ENCODE measurements at places on chromosomes 6 and 20.

DNA sequence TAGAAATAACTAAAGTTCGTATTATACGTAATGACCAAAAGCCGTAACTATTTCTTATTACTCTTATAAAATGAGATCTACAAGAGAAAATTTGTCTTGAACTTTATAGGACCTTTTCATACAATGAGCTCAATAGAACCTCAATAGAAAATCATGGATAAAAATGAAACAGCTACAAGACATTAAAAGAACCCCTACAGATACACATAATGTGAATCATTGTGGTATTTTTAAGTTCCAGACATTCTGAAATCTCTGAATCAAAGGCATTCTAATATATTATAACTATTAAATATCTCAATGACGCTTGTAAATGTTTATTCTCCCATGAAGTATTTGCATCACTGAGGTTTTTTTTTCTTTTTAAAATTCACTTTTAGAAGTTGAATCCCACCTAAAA lies 22.2 kb upstream of the POU3F2 start:
- DNase-seq, result no peak

DNA sequence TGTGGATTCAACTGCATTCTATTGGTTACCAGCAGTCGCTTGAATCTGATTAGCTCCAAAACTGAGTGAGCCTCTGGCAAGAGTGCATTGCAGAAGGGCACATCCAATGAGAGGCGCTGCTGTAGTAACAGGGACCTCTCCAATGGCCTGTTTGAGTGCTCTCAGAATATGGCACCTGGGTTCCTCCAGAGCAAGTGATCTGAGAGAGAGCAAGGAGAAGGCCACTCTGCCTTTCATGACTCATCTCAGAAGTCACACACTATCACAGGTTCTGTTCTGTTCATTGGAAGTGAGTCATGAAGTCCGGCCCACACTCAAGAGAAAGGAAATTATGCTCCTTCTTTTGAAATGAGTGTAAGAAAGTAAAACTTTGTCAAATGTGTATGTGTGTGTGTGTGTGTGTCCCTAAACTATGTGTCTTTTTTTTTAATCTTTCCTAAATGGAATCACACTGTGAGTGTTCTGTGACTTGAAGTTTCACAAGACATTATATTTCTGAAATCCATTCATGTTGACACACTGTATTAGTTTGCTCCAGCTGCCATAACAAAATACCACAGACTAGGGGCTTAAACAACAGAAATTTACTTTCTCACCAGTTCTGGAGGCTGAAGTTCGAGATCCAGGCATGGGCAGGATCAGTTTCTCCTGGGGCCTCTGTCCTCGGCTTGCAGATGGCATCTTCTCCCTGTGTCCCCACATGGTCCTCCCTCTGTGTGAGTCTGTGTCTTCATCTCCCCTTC lies 138.3 kb upstream of the CDYL start:
- no peak for DNase-seq

DNA sequence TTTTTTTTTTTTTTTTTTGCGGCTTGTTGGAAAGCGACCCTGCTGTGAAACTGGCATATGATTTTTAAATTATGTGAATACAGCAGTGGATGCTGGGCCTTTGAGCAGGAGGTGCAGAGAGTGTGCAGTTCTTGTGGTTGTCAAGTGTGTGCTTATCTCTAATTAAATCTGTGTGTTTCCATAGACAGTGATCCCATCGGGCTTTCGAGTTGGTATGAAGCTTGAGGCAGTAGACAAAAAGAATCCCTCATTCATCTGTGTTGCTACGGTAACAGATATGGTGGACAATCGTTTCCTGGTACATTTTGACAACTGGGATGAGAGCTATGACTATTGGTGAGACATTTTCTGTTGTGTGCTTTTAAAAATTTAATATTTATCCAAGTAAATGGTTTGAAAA lies 52.4 kb downstream of the L3MBTL3 start:
- no peak for DNase-seq

DNA sequence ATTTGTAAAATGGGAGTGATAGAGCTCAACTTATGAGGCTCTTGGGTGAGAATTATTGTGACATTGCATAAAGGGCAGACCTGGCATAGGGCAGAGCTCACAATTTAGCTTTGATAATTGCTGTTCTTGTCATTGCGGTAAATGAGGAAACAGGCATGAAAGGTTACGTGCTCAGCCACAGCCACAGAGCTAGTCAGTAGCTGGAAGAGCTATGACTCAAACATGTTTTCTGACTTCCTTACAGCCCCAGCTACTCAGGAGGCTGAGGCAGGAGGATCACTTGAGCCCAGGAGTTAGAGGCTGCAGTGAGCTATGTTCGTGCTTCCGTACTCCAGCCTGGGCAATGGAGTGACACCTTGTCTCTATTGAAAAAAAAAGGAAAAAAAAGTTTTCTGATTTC lies 3.5 kb upstream of the GHRH start:
- DNase-seq, result no peak

- no peak for DNase-seq
Observed at GRCh38 chr20:37296371-37296770, 6.9 kb downstream of the MANBAL start.

DNA sequence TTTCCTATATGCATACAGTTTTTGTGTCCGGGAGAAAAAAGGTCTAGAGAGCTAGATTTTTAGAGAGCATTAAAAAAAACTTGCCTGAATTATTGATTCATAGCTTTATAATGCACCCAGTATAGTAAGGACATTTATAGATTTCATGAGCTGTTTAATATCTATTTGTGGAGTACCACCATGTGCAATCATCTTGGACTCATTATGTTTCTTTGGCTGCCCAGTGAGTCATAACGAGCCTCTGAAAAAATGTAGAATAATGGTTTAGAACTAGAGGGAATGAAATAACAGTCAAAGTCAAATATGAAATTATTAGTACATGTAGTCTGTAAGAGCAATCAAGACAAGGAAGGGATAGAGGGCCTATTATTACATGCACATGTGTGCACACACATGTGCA lies 350.0 kb downstream of the CD83 start:
- DNase-seq, result no peak

- no peak for DNase-seq
Observed at GRCh38 chr20:47981222-47981621, 195.9 kb upstream of the SULF2 start.

DNA sequence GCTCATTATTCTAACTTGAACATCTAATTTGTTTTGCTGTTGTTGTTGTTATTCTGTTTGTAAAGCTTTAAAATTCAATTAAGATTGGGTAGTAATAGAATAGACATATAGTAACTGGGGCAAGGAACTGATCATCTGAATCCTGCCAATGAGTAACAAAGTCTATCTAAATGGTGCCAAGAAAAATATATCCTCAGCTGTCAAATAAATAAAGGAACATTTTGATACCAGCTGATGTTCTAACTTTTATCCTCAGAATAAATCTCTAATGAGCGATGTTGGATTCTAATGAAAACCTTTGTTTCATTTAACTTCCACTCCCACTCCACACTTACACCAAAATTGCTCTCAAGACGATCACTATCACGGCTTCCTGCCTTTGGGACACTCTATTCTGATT lies 210.9 kb downstream of the TINAG start:
- no peak for DNase-seq

GRCh38 chr6:36207155-36207554 lies 10.6 kb downstream of the BRPF3 start:
- DNase-seq, result no peak

DNA sequence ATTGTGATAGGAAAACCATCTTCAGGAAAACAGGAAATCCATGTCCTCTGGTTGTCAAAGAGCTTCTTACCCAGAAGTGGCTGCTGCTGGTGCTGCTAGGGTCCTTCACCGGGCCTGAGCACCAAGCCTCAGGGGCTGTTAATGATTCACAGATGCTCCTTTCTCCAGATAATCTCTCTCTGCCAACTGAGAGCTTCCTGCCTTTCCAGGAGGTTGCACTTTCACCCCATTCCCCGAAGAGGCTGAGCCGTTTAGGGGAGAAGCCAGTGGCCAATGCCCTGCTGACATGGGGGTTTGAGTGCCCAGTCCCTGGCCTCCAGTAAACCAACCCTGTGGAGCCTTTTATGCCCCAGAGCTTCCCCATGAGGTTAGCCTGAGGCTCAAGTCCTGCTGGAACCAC lies 122.4 kb downstream of the CBLN4 start:
- no peak for DNase-seq

GRCh38 chr6:118743746-118744145 lies 92.4 kb upstream of the CEP85L start:
- DNase-seq, result no peak

GRCh38 chr20:8183526-8183925 lies 51.5 kb downstream of the PLCB1 start:
- no peak for DNase-seq

DNA sequence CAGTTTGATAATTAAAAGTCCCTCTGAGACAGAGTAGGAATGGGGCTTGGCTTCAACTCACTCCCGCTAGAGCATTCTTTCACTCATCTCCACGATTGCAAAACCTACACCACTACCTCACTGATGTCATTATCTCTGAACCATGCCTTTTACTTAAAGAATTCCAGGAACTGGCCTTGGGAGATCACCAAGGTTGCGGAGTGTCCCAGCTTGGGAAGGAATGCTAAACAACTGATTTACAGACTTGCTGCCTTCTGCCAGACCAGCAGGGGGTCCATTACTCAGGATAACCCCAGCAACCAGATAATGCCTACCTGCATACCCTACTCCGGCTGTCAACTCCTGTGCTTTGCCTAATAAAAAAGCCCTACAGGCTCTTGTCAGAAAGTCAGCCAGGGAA lies 102.2 kb upstream of the RALGAPA2 start:
- no peak for DNase-seq

GRCh38 chr6:109051301-109052017 lies 43.2 kb downstream of the SESN1 start:
- DNase-seq, result no peak

DNA sequence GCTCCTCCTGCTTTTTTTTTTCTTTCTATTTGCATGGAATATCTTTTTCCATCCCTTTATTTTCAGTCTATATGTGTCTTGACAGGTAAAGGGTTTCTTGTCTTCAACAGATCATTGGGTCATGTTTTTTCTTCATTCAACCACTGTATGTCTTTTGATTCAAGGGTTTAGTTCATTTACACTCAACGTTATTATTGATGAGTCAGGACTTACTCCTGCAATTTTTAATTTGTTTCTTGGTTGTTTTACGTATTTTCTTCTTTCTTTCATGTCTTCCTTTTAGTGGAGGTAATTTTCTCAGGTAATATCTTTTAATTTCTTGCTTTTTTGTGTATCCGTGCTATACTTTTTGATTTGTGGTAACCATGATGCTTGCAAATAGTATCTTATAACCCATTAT lies 429.1 kb upstream of the HTR1E start:
- no peak for DNase-seq

DNA sequence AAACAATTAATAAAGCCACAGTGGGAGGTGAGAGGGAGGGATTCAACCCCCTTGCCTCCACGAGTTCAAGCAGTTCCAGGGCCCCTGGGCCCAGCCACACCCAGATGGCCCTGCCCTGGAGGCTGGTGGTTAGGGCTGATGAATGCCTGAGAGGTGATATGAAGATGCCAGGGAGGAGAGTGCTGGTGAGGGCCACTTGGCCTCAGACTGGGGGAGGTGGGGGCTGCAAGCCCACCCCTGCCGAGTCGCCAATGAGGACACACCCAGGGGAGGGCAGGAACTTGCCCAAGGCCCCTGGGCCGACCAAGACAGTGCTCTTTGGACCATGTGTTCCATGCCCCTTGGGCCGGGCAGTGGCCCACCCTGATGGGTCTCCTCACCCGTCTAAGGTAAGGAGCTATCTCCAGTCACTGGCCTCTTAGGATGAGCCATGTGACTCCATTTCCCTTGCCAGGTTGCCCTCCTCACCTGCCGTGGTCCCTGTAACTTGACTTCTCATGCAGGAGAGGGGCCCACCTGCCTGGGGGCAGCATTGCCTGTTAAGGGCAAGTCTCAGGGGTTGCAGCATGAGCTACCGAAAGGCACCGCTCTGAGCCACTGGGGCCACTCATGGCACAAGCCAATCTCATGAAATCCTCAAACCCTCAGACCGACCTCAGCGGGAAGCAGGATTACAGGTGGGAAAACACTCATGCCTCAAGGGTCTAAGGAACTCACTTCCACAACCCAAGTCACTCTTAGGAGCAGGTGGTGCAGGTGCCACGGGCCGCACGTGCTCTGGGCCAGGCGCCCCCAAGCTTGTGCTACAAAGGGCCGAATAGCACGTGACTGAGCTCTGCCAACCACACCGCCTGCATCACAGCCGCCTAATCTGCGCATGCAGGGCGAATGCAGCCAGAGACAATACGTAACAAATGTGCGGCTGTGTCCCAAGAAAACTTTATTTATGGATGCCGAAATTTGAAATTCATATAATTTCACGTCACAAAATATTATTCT lies 147.4 kb upstream of the MLN start:
- DNase-seq, result no peak

DNA sequence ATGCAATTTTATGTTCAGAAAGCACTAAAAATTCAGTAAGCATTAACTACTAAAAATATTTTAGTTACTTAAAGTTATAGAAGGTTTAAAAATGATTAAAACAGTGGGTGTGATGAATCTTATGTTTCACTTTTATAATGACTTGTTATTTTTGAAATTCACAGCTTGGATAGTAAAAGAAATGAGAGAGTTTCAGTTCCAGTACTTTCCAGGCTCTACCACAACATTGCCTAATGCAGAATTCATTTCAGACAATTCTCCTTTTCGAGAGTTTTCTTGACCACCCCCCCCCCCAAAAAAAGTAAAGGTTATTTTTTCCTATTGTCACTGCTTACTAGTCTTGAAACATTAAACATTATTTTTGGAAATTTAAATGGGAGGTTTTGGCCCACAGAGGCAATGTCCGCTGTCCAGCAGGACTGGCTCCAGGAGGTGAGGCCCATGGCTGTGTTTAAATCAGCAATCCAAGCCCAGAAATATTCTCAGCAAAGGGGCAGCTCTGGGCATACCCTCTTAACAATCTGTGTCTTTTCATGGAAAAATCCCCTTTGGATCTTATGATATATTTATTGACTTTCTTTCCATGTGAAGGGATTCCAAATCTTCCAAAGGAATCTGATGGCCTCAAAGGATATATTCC lies 519.9 kb downstream of the MAFB start:
- DNase-seq, result no peak

DNA sequence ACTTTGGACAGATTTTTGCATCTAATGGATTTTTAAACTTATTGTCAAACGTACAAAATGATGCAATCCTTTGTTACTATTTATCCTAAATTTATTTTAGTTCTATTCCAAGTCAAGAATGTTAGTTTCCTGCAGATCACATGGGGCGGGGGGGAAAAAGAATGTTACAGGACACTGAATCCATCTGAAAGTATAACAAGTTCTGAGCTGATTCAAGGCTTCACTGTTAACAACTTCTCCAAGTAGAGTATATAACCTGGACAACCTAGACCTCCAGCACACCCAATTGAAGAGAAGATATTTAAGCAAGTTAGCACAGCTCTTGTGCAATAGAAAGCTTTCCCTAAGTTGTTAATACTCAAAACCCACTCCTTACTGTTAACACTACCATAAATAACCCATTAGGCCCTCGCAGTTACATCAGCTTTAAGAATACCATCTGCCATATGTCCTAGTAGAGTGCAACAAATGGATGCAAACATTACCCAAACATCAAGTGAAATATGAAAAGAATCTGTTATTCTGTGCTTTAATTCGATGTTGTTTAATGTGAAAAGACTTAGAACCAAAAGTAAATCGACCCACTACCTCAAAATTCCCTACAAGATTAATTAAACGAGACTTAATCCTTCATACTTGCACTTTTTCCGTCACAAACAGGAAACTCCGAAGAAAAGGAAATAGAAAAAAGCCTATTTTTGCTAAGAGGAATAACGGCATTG lies 1.3 kb downstream of the SEC63 start:
- DNase-seq, result no peak

- no peak for DNase-seq
Observed at GRCh38 chr6:160996131-160996601, 4.6 kb downstream of the MAP3K4 start.

Data from amygdala (tissue), 56 donors.